ENCODE measurements at places on chromosomes 2 and 18.

GRCh38 chr2:190311893-190312634 lies 7.6 kb downstream of the HIBCH start:
- DNase-seq: no peak

- no peak for DNase-seq
Observed at GRCh38 chr18:23824240-23824639, 135.0 kb downstream of the LAMA3 start.

DNA sequence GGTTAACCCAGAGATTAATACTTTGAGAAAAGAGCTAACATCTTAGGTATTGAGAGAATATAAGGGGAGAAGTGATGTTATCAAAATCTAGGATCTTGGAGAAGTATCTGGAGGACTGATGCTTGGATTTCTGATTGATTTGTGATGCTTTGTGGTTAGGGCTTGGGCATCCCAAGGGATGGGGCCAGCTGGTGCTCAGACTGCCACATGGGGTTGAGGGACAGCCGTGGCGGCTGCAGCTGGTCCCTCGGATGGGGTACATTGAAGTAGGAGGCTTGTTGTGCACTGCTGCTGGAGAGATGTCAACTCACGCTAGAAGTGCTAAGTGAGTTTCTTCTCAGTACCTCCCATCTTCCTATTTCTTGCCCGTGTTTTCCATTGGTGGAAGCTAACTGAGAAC lies 22.4 kb downstream of the HRH4 start:
- no peak for DNase-seq

DNA sequence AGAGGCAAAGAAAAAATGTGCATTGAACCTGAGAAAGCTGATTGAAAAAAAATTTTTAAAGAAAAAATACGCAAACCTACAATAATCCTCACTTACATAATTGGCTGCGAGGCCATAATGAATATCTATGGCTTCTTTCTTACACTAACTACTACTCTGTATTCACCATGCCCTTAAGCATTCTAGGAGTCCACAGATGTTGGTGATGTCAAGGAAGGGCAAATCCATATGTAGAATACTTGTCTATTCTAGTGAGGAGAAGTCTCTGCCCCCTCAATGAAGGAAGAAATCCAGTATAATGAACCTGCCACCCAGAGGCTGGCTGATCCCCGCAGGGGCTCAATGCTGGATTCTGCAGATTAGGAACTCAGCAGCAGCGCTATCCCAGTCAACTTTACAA lies 14.3 kb downstream of the GALNT3 start:
- DNase-seq: no peak

All from WERI-Rb-1 (cell line).